Breast epithelium (tissue), 4 donors: ENCODE measurements at places on chromosomes 16 and 17. TPM values are rescaled to one million over a fixed set of nuclear protein-coding genes. Genes with fewer than 3 reads are reported as not detected.

DNA sequence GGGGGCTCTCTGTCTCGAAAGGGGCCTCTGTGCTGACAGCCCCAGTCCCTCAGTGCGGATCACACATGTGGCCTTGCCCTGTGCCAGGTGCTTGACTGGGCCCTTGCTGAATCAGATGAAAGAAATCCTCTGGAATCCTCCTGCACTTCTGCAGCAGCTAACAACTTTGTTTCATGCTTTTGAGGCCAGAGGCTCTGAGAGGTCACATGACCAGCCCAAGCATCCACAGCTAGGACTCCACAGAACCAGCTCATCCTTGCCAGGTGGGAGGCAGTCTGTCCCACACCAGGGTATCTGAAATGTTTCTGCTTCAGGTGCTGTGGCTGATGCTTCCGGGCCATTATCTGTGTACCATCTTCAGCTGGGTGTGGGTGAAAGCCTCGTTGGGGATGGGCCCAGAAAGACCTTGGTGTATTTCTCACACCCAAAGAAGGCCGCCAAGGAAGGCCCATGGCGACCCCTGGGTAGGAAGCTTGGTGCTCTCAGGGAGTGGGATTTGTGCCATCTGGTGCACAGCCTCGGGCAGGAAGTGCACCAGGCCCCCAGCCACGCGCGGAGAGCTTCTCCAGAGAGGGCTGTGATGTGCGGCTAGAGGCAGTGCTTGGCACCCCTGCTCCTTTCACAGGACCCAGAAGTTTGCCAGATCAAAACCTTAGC lies 143.8 kb downstream of the CLEC16A start:
- DNase-seq, result no peak

CPHXL2 gene
- total RNA-seq, result not detected

DNA sequence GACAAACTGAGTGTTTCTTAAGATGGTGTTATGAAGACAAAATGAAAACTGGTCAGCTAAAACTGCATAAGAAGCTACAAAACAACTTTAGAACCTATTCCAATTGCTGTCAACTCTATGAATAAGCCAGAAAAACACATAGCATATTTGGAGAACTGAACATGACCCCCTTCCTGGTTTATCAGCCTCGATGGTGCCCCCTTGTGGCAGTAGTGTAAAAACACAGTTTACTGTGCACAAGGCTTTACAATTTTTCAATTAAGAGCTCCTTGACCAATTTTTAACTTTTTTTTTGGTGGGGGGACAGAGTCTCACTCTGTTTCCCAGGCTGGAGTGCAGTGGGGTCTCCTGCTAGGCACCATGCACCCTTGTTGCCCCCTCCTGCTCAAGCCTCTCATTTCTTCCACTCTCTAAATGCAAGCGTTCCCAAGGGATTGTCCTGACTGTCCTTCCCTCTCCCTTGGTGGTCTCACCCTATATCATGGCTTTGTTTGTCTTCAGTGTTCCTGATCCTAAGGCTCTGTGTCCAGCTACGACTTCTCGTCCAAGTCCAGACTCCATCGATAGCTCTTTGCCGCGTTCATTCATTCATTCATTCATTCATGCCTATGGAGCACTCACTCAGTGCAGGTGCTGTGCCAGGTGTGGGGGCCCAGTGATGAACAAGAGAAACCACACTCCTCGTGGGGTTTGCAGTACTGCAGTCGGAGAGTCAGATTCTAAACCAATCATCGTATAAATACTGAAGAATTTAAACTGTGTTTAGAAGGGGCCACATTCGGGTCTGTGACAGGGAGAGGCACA lies 7.5 kb downstream of the EIF1 start:
- DNase-seq, result no peak

DNA sequence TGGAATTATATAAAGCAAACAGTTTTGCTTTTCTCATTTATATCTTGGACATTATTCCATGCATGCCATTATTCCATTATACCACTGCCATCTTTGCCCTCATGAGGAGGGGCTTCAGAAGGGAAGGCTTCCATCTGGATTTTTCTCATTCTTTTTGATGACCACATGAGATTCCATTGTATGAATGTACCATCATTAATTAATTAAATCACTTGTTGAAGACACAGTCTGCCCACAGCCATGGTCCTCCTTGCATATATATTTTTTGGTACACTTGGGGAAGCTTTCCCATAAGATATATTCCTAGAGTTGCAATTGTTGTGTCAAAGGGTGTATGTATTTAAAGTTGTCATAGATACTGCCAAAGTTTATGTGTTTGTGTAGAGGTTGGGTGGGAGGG lies 7.1 kb downstream of the ARL4D start:
- DNase-seq, result no peak

DNA sequence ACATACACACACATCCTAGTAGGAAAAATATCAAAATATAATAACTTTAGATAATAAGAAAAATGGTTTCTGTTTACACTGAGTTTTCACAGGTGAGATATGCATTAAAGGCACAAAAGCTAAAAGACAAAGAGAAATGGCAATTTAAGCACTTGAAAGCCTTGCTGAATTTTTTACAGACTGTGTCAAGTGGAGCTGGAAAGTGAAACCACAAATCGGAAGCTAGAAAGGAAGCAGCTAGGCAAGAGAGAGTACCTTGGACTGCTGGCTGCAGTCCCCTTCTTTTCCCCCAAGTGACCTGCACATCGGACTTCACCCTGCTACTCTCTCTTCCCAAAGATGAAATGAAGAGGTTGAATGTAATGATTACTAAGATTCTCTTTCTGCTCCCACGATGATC lies 135.1 kb downstream of the CDH13 start:
- no peak for DNase-seq

DNA sequence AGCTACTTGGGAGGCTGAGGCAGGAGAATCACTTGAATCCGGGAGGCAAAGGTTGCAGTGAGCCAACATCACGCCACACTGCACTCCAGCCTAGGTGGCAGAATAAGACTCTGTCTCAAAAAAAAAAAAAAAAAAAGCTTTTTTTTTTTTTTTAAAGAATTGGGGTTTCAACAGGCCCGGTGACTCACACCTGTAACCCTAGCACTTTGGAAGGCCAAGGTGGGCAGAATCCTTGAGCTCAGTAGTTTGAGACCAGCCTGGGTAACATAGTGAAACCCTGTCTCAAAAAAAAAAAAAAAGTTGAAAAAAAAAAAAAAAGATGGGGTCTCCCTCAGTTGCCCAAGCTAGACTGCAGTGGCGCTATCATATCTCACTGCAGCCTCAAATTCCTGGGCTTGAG lies 6.6 kb upstream of the HEXIM2 start:
- DNase-seq, result no peak

DNA sequence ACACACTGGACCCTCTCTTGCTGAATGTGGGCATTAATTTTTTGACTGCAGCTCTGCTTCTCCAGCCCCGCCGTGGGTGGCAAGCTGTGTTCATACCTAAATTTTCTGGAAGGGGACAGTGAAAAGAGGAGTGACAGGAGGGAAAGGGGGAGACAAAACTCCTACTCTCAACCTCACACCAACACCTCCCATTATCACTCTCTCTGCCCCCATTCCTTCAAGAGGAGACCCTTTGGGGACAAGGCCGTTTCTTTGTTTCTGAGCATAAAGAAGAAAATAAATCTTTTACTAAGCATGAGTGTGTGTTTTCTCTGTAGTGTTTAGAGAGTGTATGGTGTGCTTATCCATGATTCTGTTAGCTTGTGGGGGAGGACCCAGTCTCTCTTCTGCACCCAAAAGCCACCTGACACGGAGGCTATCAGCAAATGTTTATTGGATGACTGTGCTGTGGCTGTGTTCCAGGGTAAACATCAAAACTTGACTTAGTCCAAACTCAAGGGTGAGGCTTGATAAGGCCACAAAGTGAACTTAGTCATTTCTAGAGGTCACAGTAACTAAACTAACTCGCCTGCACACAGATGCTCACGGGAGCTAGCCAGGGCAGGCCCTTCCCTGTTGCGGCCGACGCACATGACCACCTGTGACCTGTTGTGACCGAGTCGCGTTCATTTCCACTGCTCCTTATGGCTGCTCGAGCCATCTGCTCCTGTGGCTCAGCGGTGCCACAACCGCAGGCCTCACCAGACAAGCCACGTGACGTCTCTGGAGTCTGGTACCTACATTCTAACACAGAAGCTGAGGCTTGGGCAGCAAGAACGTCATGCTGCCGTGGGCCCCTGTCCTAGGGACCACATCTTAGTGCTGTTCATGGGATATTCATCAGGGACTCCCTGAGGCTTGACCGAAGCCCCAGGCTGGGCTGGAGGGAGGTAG lies 9.8 kb upstream of the MED11 start:
- no peak for DNase-seq

SLC38A8 gene
- not detected for total RNA-seq

CD300C gene
- 0.33 TPM for total RNA-seq
